ENCODE measurements at places on chromosomes 6 and 20.

GRCh38 chr6:674956-675355, 18.0 kb downstream of the EXOC2 start:
- no peak for DNase-seq

DNA sequence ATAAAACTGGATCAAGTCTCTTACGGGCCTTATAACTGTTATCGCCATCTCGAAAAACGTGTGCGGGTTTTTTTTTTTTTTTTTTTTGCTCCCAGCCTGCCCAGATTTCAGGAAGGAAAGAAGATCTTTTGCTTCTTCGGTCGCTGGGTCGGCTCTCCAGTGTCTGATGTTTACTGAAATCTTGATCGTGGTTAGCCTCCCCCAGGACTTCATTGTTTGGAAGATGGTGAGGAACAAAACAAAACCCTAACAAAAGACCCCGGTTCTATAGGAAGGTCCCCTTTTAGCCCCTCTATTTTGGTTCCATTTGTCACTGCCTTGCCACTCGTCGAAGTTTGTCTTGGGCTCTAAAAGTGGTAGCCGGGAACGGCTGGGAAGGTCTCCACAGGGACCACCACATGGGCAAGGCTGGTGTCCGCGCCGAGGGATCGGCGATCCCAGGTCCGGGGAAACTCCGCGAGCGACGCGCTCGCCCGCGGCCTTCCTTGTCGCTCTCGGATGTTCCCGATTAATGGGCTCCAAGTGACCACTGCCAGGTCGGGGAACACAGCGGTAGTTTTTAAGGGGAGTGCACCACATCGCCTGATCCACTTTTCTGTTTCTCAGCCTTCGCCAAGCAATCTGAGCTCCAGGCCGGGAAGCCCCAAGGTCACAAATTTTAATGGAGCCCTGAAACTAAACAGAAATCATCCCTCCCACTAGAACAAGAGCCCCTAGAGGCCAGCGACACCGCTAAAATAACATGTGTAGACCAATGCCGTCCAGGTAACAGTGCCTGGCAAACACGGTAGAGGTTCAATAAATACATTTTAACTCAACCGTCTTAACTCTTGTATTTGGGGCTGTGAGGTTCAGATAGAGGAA, 27.0 kb downstream of the TRIM27 start:
- no peak for DNase-seq

- no peak for DNase-seq
Observed at GRCh38 chr6:23316931-23317330, 747.6 kb downstream of the HDGFL1 start.

DNA sequence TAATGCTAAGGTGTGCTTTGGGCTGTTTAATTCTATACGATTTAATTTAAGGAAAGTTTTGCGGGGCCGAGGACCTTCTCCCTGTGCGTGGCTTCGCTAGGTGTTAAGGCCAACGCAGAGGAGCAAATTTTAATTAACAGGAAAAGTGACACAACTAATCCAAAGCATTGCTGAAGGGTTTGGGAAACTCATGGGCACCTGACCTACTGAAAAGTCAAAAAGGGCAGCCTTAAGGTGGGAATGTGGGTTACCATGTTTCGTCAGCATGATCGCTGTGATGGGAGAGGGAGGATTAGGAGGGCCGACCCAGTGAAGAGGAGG, 415 bp upstream of the CUL9 start:
- DNase-seq = no peak

DNA sequence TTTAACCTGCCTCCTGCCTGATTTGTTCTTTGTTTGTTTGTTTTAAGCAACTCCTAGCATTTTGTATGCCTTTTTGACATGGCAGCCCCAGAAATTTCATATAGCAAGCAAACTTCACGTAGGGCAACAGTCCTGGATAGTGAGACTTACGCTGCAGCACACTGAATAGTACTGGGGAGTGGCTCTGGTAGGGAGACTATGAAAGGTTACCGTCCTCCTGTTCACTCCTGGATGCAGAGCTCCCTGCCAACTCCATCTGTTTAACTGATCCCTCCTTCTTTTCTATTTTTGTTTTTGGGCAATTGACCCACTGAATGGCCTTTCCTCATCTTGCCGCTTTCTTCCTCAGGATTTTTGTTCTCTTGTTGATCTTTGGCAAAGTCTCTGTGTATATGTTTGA, 44.5 kb upstream of the BMP6 start:
- no peak for DNase-seq

GRCh38 chr6:147126618-147127022, 77.6 kb upstream of the STXBP5 start:
- no peak for DNase-seq

- DNase-seq = no peak
Observed at GRCh38 chr20:62047666-62048345, 17.9 kb downstream of the TAF4 start.

DNA sequence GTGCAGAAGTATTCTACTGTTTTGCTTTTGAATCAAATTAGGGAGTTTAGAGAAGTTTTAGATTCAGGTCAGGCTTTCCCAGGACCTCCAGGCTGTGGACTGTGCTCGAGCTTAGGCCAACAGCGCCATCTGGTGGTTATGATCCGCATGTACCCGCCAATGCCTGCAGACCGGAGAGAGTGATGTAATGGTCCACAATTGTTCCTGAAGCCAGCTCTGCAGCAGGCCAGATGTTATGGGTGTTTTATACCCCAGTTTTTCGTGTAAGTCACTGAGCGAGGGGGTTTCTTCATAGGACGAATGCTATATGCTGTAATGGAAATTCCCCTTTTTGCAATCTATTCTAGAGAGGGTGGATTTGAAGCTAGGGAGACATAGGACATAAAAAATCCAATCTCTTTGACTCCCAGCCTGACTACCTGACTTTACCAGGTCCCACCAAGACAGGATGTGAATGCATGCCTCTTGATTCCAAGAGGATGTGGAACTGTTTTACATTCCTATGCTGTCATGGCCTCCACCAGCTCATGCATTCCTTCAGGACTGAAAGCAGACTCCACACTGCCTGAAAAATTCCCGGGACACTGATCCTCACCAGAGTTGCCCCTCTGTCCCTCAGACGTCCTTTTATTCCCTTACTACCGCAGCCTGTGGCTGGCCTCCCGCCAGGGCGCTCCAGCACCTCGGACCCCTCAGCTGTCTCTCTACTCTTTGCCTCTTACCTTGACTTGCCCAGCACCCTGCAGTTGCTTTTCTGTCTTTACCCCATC, 41.2 kb upstream of the LY86 start:
- peak; percentile 64 for DNase-seq
